ENCODE measurements at places on chromosomes 12 and 14.

GRCh38 chr14:71647086-71647784 is 285.0 kb upstream of the RGS6 start:
- DNase-seq, result no peak

- no peak for DNase-seq
These were observed 326.6 kb downstream of the PAWR start for GRCh38 chr12:79364197-79364596.

- no peak for DNase-seq
These were observed 111.9 kb upstream of the PRMT8 start for GRCh38 chr12:3379079-3379478.

- DNase-seq, result peak; percentile 24
These were observed 10.3 kb upstream of the PPP4R4 start for GRCh38 chr14:94163796-94164195.

GRCh38 chr14:68333262-68333661 is 459.6 kb downstream of the ZFP36L1 start:
- DNase-seq, result no peak

- no peak for DNase-seq
These were observed 3.9 kb upstream of the GPRC5A start for GRCh38 chr12:12887471-12887870.

DNA sequence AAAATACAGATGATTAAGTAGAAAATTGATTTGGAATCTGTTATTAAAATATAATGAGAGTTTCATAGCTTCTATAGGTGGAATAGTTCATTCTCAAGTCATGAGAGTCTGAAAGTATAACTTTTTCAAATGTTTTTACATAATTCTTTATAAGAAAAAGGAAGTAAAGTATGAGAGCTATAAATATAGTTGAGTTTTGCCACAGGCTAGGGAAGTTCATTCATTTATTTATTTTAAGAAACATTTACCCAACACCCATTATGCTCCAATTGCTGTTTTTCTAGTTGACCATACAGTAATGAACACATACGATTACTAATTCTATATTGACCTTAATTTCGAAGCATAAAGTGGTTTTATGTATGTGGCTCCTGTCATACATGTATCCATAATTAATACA is 24.8 kb downstream of the LRRIQ1 start:
- DNase-seq, result no peak

DNA sequence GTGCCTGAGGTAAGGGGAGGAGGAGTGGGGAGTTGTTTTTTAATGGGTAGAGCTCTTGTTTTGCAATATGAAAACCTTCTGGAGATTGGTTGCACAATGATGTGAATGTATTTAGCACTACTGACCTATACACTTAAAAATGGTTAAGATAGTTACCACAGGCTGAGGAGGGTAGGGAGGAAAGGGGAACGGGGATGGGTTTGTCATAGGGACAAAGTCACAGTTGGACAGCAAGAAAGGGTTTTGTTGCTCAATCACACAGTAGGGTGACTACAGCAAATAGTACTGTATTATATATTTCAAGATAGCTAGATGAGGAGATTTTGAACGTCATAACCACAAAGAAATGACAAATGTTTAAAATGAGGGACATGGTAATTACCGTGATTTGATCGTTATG is 1562.4 kb downstream of the AACS start:
- DNase-seq, result no peak

GRCh38 chr14:57319636-57320192 is 50.9 kb downstream of the AP5M1 start:
- DNase-seq, result no peak

GRCh38 chr12:12445165-12445881 is 88.4 kb downstream of the BORCS5 start:
- no peak for DNase-seq

DNA sequence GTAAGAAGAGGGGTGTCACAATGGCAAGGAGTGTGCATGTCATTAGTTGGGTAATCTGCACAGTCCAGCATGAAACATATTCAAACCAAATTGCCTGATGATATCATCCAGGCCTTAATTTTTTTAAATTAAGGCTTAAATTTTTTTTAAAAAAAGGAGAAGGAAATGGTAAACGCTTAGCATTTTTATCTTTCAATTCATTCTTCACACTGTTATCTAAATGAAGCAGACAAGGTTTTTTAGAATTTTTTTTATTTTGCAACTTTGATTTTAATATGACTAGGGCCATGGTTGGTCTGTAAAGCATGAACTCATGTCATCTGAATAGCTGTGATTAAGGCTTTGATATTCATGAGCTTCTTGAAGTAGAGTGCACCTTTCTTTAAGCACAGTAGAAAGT is 362.5 kb downstream of the SYT1 start:
- no peak for DNase-seq

DNA sequence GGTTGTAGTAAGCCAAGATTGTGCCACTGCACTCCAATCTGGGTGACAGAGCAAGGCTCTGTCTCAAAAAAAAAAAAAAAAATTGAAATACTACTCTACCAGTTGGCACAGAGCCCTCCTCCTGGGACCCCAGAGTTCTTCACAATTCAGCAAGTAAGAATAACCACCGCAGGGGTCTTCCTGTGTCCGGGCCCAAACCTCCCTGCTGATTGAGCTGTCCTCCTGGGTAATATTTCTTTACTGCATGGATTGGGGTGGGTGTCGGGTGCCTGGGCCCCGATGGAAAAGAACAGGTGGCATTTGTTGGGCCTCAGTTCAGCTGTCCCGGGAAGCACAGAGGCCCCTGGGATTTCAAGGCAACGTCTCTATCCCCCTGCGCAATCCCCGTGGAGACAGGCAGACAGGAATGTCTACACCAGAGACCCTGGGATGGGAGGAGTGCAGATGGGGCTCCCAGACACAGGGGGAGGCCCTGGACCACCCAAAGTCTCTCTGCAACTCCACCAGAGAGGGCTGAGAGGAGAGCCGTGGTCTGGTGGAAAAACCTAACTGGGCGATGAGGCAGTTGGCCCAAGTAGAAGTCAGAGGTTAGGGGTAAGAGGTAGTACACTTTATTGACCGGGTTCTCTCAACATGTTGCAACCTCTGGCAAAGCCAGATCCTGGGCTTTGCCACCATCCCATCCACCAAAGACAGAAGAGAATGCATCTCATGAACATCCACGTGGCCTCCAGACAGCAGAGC is 32.7 kb upstream of the VPS37B start:
- no peak for DNase-seq

DNA sequence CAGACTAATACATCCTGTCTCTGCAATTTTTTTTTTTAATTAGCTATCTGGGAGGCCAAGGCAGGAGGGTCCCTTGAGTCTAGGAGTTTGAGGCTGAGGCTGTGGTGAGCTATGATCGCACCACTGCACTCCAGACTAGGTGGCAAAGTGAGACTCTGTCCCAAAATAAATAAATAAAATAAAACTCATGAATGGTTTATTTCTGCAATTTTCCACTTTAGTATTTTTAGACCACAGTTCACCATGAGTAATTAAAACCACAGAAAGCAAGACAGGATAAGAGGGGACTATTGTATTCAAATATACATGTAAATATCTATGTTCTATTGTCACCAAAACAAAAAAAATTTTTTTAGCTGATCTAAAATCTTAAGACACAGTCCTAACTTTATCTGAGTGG is 17.8 kb downstream of the TAOK3 start:
- DNase-seq, result no peak

- no peak for DNase-seq
These were observed 39.6 kb downstream of the HECTD4 start for GRCh38 chr12:112342587-112342986.

GRCh38 chr12:32240162-32240561 is 133.5 kb downstream of the BICD1 start:
- DNase-seq, result no peak

DNA sequence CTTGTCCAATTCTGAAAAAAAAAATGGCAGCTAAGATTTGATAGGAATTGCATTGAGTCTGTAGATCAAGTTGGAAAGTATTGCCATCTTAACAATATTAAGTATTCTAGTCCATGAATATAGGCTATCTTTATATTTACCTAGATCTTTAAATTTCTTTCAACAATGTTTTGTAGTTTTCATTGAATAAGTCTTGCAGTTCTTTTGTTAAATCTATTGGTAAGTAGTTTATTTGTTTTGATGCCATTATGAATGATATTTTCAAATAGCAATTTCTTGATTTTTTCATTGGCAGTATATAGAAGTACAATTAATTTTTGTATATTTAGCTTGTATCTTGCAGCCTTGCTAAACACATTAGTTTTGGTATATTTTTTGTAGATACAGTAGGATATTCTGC is 71.6 kb downstream of the SYNE2 start:
- no peak for DNase-seq

GRCh38 chr12:105396983-105397382 is 66.5 kb downstream of the C12orf75 start:
- no peak for DNase-seq

DNA sequence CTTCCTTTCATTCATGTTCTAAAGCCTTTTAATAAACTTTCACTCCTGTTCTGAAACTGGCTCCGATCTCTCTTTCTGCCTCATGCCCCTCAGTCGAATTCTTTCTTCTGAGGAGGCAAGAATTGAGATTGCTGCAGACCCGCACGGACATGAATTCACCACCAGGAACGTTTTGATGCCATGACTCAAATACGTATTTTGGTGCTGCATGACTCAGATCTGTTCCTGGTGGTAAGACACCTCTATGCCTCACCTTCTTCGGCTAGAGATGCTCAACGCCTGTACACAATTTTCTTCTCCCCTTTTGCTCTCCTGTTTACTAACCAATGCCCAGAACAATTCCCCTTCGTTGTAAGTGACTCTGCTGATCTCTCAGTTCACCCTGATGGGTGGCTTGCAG is 52.0 kb upstream of the RIMBP2 start:
- no peak for DNase-seq

DNA sequence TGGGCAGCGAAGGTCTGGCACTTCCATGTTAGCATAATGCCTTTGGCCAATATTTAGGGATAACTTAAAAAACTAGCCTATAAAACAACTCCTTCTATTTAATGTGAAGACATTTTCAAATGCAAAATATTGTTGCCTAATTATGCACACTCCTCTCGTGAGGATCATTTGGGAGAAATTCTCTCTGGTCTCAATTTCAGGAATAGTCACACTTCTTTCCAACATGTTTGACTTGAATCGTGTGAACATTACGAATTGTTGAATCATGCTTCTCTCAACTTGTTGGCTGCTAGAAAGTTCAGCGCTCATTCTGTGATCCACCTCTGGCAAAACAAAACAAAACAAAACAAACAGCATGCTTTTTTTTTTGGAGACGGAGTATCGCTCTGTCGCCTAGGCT is 313.2 kb downstream of the SEC23A start:
- DNase-seq, result no peak

DNA sequence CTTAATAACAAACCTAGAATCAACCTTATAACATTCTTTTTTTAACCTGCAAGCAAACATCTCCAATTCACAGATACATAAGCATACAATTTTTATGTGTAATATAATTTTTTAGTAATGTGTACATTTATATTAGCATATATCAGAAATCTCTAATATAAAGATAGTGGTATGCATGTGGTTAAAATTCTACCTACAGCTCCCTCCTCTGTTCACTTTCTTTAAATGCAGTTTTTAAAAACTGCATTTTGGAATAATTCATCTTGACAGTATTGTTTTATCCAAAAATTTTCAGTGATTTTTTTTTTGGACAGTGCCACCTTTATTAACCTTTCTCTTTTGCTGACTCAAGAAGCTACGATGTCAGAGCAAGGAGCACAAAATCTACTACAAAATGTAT is 13.2 kb upstream of the RXYLT1 start:
- DNase-seq, result no peak

DNA sequence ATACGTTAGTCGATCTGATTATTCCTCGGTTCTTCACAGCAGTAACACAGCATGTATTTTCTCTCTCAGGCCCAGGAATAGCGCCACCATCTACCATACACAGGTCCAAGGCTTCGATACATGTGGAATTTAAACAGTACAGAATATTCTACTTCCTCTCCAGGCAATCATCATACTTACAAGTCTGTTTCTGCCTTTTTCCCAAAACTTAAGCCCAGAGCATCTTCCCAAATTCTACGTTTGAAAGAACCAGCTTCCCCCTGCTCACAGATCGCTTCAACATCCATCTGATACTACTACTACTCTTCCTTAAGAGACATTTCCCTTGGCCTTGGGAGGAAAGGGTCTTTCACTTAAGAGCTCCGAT is 626 bp downstream of the TXNDC16 start:
- DNase-seq, result no peak
